ENCODE measurements at places on chromosomes 6 and 20.

- no peak for DNase-seq
These were observed 495.5 kb upstream of the MAP3K7 start for GRCh38 chr6:91082311-91082832.

DNA sequence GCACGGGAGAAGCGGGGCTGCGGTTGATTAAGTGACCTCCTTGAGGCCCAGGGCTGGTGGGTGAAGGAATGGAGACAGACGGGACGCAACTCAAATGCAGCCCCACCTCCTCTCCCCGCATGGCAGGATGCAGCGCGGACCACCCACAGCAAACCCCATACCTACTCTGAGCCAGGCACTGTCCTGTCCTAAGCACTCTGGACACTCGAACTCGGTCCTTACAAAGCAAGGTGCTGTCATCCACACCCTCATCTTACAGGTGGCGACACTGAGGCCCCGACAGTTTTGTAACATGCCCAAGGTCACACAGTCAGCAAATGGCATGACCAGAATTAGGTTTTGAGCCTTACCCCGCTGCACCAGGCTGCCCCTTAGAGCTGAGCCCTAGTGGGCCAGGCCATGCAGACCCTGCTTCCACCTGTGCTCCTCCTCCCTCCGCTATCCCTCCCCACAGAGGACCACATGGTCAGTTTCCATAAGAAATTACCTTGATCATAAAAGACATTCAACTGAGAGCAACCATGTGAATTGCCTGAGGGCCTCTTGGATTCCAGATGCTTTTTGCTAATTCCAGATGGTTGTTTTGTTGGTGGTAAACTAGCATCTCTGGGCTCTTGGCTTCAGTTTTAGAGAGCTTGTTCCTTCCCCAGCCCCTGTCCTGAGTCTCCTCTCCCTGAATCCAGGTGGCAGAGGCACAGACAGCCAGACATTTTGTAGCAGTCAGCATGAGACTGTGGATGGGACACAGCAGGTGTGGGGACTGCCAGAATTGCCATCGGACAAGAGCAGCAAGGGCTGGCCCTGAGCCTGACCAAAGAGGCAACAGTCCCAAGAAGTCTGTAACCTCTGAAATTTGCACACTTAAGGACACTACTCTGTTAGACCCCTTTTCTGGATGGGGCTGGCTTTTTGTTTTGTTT lies 171.9 kb upstream of the PMEPA1 start:
- DNase-seq = no peak

DNA sequence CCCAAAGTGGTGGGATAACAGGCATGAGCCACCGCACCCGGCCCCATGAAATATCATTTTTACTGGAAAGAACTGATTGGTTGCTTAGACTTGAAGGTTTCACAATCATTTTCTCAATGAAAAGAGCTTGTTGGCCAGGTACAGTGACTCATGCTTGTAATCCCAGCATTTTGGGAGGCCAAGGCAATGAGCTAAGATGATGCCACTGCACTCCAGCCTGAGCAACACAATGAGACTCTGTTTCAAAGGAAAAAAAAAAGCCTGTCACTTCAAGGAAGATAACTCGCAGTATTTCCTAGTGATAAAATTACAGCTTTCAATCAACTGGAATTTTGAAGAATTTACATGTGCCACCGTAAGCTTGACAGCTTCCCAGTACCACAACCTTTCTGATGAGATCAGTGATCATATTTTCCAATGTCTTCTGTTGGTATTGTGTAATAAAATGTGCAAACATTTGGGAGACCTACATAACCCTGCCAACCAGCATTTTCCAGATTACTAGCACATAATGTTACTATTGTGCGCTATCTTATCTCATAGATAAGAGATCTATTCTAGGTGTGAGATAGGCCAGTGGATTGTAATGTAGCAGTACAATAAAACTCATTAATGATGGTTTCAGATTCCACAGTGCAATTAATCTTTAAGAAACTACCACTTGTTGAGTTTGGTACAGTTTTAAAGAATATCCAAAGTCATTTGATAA lies 7.2 kb downstream of the PNLDC1 start:
- DNase-seq = no peak

GRCh38 chr6:16388488-16388887 lies 150.1 kb downstream of the GMPR start:
- no peak for DNase-seq

DNA sequence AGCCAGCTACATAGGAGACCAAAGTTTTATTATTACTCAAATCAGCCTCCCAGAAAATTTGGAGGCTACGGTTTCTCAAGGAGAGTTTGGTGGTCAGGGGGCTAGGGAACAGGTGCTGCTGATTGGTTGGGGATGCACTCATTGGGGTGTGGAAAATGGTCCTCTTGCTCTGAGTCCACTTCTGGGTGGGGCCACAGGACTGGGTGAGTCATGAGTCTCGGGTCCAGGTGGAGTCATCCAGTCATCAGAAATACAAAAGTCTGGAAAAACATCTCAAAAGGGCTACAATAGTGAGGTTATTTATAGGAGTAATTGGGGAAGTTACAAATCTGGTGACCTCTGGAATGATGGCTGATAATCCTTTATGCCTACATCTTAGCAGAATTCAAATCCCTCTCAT lies 54.3 kb upstream of the SLC22A16 start:
- no peak for DNase-seq

DNA sequence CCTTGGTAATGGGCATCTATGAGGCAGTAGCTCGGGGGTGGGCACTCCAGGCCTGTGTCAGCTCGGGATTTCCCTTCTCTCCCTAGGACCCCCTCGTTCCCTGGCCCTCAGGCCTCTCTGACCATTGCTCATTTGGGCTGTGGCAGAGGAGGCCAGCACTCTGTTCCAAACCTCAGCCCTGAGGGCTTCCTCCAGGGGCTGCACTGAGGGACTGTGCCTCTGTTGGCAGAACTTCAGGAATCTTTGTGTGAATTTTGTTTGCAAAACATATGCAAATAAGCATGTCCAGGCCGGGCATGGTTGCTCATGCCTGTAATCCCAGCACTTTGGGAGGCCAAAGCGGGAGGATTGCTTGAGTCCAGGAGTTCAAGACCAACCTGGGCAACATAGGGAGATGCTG lies 11.0 kb downstream of the PACSIN1 start:
- no peak for DNase-seq

- no peak for DNase-seq
These were observed 518 bp downstream of the PEX6 start for GRCh38 chr6:42978487-42978838.

DNA sequence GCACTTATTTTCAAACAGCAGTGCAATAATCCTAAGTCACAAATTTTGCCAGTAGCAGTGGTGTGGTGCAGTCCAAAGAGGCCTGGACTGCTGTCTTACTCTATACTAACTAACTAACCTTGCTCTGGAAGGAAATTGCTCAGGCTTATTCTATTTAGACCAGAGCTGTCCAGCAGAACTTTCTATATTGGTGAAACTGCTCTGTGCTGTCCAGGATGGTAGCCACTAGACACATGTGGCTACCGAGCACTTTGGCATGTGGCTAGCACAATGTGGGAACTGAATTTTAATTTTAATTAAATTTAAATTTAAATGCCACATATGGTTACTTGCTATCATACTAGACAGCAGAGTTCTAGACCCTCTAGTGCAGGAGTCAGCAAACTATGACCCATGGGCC lies 27.1 kb upstream of the FBXO9 start:
- DNase-seq = no peak

- DNase-seq = no peak
These were observed 99.7 kb upstream of the EXOC2 start for GRCh38 chr6:792662-793061.

GRCh38 chr6:15517600-15517999 lies 145.2 kb downstream of the DTNBP1 start:
- no peak for DNase-seq

All from stimulated activated CD4-positive, alpha-beta T cell treated with anti-CD3 and anti-CD28 coated beads, TNF-alpha, amount 100 ng/mL, for 1 hour (primary cell).